ENCODE measurements at places on chromosomes 6 and 20.

GRCh38 chr6:164628302-164628931 is 681.0 kb downstream of the C6orf118 start:
- no peak for DNase-seq

- no peak for DNase-seq
Measured at GRCh38 chr20:15986690-15987089, 586.6 kb downstream of the KIF16B start.

- DNase-seq = no peak
Measured at GRCh38 chr6:155483858-155484257, 28.2 kb upstream of the NOX3 start.

DNA sequence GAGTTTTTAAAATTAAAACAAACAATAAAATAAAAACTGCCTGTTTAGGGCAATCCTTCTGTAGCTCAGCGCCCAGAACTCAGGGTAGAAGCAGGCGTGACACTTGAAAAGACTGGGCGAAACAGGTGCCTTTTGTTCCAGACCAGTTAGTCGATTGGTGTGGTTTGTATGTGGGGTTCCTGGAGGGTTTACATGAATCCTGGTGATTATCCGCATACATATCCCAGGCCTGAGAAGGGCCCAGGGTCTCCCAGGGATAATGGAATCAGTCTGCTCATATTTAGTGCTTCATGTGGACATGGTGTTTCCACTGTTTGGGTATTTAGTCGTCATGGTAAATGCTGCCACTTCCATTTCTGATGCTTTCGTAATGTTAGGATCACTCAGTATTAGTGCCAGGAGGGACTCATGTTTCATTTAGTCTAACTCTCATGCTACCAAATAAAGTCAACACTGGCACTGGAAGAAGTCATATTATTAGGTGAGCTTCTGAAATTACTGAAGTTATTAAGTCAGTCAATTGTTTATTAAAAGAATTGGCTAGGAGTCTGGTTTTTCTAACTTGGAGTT is 116.5 kb downstream of the SAMD5 start:
- DNase-seq = no peak

DNA sequence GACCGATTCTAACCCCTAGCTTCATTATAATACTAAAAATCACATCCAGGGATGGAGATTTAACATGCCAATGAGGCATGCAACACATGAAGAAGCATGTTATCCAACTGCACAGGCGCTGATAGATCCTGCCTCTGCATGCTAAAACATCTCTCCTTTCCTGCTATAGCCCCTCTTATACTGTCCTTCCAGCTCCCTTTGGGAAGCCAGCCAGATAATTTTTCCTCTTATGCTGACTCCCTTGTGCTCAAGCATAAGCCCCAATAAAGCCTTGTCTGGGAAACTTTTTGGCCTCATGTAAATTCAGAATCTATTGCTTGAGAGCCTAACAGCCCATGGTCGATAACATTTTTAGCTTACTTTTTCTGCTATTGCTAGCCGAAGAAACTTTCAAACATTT is 404.3 kb downstream of the EPM2A start:
- DNase-seq = no peak

GRCh38 chr20:37262505-37262904 is 891 bp upstream of the GHRH start:
- DNase-seq = no peak

Data from AG04450 (cell line).